LoVo (cell line): ENCODE measurements at places on chromosomes 1 and 21.

DNA sequence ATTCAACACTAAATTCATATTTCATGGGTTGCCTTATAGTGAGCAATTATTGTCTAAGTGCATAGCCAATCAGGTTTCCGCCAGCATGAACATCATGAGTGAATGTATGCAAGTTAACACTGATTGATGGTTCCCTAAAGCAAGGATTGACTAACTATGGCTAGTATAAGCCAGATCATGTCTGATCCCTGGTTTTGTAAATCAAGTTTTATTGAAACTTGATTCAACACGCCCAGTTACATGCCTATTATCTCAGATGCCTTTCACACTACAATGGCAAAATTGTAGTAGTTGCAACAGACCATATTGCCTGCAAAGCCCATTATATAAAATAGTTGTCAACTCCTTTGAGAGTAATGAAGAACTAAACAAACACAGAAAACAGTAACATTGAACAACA lies 1127.4 kb downstream of the NCAM2 start:
- no peak for DNase-seq

GRCh38 chr1:167106119-167106461 lies 12.2 kb downstream of the STYXL2 start:
- DNase-seq: no peak

DNA sequence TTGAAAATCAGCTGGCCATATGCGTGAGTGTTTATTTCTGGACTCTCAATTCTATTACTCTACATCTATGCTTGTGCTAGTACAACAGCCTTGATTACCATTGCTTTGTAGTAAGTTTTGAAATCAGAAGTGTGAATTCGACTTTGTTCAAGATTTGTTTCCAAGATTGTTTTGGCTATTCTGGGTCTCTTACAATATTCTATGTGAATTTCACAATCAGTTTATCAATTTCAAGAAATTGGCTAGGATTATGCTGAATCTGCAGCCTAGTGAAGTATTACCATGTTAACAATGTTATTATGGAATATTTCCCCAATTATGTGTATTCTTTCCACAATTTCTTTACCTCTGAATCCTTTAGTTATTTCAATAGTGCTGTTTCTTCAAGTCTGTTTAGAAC lies 19.5 kb downstream of the SFPQ start:
- DNase-seq: no peak

- no peak for DNase-seq
Observed at GRCh38 chr1:20344738-20345137, 54.1 kb downstream of the VWA5B1 start.

DNA sequence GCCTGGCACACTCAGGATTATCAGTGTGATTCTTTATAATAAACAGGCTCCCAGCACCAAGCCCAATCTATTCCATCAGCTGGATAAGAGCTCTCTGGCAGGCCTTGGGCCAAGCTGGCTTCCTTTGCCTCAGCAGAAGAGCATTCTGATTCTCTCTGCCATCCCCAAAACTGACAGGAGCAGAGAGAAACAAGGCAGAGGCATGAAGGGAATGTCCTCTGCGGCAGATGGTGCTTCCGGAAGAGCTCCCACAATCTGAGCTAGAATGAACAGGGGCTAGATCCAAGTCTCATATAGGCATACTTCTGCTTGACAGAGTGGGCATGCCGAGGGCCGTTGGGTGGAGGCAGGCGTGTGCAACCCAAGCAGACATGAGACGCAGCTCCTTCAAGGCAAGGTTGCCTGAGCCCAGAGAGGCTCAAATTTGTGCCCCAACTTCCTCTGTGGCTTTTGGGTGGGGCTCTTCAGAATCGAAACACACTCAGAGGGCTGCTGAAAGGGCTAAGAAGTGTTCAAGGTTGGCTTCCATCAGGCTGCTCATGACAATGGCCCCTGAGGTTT lies 4.0 kb downstream of the CAPN2 start:
- no peak for DNase-seq

DNA sequence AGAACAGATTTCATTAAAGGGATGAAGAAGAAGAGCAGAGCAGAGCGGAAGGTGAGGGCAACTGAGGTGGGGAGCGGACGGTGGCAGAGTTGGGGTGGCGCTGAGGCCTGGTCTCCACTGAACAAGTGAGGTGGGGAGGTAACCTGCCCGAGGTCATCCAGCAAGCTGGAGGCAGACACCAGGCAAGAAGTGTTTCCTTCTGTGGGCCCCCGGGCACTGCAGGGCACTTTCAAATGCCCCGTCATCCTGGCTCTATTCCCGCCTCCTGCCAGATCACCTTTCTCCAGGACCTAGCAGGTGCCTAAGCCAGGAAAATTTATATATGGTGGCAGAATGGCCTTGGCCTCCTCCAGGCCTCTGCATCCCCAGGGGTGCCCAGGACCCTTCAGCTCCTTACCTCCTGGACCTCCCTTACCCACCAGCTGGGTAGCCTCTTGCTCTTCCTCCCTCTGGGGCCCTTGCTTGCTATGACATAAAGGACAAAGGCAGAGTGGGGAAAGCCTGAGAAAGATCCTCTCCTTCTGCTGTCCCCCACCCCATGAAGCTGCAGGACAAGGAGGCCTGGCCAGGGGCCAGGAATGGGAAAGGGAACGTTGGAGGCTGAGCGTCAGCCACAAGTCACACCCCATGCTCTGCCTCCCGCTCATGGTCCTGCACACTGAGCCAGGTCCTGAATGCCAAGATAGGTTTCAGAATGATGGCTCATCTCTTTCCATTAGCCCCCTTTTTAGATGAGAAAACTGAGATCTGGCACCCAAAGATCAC lies 29.0 kb downstream of the VWA5B1 start:
- no peak for DNase-seq

GRCh38 chr1:21902026-21903012 lies 34.8 kb downstream of the HSPG2 start:
- DNase-seq: no peak

DNA sequence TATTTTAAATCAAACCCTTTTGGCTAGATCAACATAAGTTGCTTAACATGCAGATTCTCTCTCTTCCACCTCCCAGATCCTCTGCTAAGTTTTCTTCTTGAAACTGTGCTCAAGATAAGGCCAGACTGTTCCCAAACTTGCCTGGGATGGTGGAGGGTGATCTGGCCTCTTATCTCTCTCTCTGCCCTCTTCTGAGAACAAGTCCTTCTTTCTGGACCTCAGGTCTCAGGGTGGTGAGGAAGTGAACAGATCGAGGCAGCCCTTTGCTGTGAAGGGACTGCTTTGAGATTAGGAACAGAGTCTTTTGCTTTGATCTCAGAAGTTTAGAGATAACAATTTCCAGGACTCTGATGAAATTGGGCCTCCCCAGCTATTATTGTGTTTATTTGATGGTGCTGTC lies 70.7 kb downstream of the HUNK start:
- DNase-seq: no peak

DNA sequence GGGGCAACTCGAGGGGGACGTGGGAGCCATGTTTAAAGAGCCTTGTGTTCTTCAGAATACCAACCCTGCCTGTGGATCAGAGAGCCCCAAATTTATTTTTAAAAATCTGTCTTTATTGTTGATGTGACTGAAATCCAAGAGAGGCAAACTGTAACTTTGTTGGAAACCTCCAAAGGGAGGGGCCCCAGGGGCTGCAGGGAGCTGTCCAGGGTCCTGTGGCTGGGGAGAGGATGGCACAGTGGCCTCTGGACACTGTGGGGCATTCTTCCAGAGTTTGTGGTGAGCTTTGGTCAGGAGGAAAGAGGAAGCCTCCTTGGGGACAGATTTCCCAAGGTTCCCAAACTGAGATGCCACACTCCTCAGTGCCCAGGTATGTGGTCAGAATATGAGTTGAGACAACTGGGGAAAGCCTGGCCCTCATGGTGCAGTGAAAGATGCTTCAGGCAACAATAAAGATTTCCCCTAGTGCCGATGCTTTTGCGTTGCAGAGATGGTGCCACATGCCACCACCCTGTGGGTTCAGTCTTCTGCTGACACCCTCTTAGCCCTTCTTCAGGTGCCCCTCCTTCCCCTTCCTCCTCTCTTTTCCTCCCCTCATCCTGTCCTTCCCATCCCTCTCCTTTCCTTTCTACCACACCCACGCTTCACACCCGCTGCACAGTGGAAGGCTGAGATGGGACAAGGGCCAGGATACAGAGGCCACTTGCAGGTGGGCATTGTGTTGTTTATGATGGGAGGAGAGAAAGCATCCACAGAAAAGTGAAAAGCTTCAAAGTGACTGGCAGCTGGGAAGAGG lies 122.1 kb downstream of the UCK2 start:
- DNase-seq: no peak

DNA sequence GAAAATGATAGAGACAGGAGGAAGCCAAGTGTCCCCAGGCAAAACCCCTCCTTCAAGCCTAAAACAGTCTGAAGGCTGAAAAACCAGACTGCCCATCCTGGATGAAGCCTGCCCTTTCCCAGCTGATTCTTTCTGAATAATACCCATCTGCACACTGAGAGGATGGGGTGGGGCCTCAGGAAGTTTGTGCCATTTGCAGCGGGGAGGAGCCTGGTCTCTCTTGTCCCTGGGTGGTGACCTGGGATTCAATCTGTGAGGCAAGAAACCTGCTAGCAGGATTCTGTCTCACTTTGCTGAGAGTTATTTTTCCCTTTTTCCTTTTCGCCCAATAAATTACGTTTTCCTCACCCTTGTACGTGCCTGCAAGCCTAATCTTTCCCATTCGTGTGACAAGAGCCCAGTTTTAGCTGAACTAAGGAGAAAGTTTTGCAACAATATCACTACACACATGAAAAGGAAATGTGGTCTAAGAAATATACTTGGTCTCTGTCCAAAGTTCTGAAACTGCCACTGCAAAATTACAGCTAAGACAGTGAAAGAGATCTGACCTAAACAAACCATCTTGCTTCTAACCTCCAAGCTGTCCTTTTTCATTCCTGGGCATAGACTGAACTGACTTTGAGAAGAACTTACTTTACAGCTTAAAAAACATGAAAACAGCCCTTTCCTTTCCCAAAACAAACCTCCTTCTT lies 105.0 kb downstream of the COP1 start:
- DNase-seq: no peak
